ENCODE measurements at places on chromosomes 6 and 20. TPM values are rescaled to one million over a fixed set of nuclear protein-coding genes. Genes with fewer than 3 reads are reported as not detected.

The UBE3D gene
- total RNA-seq, result 25.9 TPM

The RAET1L gene
- total RNA-seq, result 0.62 TPM

The ECT2L gene
- 0.31 TPM for total RNA-seq

The WFDC10B gene
- not detected for total RNA-seq

The RBPJL gene
- not detected for total RNA-seq

The HSPA12B gene
- 1.7 TPM for total RNA-seq

The EDN1 gene
- total RNA-seq, result 5.9 TPM

The CALHM4 gene
- not detected for total RNA-seq

The UTRN gene
- total RNA-seq, result 36.0 TPM

The EFCAB8 gene
- not detected for total RNA-seq

DNA sequence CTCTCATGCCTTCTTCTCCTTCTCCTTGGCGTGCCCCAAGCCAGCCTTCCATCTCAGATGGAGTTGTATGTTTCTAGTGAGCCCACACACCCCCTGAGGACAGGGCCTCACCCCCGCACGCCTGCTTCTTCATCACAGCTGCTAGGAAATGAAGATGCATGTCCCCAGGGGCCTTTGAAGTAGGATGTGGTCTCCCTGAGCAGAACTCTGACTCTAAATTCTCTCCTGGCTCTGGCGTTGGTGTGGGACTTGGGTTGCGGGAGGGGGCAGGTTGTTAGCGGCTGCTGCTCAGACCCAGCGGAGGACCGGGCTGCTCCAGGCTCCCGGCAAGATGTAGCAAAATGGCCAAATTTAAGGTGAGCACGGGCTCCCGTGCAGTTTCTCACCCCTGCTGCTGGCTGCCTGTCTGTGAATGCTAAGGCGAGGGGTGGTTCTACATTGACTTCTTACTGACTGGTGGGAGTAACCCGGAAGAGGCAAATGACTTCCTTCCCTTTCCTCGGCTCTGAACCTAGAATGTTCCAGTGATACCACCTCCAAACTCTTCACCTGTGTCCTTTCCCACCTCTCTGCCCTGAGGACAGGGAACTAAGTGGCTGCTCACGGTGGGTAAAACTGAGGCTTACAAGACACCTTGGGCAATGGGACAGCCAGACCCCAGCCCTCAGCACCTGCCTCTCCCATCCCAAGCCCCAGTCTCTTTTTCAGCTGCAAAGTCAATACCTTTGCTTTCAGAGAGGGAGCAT is 8.8 kb downstream of the SYNJ2 start:
- no peak for DNase-seq

DNA sequence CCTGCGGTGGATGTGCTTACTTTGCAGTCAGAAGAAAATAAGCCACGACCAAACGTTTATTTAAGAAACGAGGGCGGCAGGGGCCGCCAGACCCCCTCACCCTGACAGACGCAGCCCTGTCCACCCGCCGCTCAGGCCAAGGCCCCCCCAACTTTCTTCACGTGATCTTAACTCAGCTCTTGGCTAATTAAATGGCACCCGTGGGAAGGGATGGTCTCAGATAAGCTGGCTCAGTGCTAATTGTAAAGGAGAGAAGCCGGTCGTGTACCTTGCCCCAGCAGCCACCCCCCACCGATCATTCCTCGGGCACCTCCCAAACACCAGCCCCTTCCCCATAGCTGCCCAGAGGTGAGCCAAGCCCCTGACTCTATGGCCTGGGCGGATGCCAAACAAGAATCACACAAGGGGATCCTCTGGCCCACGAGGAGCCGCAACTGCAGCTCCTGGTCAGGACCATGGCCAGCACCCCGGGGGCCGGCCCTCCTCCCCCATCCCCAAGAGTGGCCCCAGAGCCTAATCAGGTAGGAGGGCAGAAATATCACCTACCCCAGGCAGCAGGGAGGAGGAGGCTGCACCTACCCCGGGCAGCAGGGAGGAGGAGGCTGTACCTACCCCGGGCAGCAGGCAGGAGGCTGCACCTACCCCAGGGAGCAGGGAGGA is 11.2 kb downstream of the KCNQ2 start:
- DNase-seq, result no peak

GRCh38 chr6:13351271-13351670 is 22.9 kb upstream of the TBC1D7 start:
- peak; percentile 24 for DNase-seq

- DNase-seq, result no peak
Observed at GRCh38 chr20:32606790-32607189, 21.7 kb upstream of the NOL4L start.

GRCh38 chr6:143135325-143135724 is 74.6 kb downstream of the AIG1 start:
- no peak for DNase-seq

GRCh38 chr6:28408076-28408802 is 8.7 kb upstream of the ZSCAN12 start:
- DNase-seq, result no peak

DNA sequence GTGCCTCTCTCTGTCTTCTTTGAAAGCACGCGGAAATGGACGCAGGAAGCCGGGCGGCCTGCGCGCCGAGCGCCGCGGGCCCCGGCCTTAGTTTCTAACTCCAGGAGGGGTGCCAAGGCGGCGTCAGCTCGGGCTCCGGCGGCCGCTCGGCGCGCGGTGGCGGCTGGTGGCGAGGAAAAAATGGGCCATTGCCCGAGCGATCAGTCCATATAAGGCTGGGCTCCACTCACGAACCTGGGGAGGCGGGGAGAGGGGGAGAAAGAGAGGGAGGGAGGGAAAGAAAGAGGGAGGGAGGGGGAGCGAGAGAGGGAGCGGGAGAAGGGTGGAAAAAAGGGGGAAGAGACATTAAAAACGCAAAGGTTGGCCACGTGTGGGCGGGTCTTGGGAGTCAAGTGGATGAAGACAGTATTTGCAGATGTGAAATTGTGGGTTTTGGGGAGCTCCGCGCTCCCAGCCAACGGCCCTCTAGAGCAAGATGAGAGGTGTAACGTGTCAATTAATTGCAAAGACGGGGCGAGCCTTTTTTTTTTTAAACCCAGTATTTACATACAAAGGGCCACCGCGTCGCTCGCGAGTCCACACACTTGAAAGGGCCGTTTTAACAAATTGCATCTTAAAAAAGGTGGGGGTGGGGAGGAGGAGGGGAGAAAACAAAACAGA is at the start of gene NKX2-2:
TSS of gene NKX2-2 (minus strand) at position 184 of the 660 bp plus-strand sequence. CDS start 395 bp downstream, outside the sequence.
- peak; percentile 62 for DNase-seq

DNA sequence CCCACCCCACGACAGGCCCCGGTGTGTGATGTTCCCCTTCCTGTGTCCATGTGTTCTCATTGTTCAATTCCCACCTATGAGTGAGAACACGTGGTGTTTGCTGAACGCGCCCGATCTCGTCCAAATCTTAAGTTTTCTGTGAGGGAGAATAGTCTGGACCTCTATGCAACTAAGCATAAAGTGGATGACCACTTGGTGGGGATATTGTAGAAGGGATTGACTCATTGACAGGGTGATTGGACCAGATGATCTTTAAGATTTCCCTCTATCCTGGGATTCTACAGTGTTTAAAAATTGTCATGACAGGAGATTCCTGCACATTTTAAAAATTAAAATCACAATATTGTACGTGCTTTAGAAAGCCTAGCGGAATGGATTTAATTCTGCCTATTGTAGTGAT is 141.3 kb downstream of the TRMT11 start:
- no peak for DNase-seq

DNA sequence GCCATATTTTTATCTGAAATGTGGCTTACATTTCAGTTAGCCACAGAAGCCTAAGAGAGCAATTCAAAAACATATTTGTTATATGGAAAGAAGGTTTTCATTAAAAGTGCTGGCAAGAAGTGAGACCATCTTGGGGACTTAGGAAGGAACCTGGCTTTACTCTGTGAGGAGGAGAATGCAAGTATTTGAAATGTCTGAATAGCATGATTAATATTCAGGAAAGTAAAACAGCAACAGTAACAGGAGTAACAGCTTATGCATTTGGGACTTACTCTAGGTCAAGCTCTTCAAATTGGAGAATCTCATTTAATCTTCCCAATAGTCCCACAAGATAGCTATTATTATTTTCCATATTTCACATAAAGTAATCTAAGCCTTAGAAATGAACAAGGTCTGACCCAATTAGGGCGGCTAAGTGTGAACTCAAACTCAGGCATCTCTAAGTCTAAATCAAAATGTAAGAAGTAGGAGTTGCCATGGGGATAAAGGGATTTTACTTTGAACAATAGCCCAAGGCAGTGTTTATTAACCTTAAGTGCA is 816.5 kb downstream of the BCKDHB start:
- no peak for DNase-seq

- DNase-seq, result no peak
Observed at GRCh38 chr6:17877895-17878440, 109.5 kb downstream of the KIF13A start.

DNA sequence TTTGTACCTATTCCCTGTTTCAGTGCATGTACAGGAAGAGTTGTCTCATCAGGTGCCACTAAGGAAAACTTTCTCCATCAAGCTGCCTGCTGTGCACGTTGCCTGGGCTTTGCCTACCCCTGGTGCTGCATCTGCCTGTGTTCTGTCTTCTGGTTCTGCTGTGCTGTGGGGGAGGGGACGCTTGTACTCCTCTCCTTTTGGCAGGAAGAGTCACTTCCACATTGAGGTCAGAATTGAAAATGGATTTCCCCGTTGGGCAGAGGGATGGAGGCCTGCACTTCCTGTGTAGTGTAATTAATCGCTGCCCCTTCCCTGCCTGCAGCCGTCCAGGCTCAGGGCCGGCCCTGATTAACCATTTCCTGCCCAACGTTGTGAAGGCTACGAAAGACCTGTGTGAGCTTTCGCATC is 153.3 kb downstream of the SCML4 start:
- no peak for DNase-seq

DNA sequence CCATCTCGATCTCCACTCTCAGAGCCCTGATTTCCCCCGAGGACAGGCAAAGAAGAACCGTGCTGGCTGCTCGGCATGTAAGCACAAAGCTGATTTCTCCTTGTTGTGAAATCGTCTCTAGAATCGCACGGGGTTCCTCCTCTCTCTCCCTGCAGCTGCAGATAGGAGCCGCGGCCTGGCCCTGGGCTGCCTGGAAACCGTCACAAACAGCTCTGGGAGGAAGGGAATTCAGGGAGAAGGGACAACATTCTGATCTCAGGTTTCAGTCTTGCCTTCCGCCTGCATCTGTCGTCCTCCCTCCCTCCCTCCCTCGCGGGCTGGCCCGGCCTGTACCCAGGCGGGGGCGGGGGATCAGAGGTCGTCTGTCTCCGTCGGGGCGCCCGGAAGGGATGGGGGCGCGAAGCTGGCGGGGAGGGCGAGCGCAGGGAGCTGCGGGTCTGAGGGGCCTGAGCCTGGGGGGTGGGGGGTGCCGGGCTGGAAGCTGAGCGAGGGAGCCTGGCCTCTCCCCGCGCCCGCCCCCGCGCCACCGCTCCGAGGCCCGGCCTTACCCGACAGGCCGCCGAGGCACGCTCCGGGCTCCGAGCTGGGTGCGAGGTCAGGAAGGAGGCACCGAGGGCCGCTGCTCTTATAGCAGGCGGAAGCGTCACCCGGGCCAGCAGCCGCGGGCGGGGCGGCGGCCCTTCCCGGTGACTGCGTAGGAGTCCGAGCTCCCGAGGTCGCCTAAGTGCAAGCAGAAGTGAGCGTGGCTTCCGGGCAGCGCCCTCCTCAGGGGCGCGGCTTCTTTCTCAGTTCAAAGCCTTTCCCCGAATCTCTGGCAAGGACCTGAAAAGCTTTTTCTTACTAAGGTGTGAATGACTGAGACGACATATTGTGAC is at the start of gene SERPINB1:
TSS of gene SERPINB1 (minus strand) at position 600 of the 875 bp plus-strand sequence. CDS start 1,277 bp downstream, outside the sequence.
- peak; percentile 53 for DNase-seq

DNA sequence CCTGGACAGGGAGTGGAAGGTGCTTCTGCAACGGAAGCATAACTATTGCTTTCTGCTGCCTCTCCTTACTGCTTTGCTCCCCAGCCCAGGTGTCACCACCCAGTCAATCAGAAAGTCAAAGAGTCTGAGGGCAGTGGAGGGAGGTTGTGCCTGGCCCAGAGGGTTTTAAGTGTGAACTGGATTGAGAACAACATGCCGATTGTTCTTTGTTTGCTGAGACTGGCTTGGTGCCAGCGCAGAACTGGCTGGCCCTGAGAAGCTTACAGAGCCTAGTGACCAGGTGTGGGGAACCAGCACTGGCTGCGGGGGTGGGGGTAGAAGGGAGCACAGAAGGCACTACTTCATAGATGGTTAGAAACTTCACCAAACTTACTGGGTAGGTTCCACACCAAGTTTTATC is 31.1 kb upstream of the ENPP4 start:
- peak; percentile 43 for DNase-seq

GRCh38 chr6:32189742-32190053 is 304 bp downstream of the PBX2 start:
- no peak for DNase-seq

DNA sequence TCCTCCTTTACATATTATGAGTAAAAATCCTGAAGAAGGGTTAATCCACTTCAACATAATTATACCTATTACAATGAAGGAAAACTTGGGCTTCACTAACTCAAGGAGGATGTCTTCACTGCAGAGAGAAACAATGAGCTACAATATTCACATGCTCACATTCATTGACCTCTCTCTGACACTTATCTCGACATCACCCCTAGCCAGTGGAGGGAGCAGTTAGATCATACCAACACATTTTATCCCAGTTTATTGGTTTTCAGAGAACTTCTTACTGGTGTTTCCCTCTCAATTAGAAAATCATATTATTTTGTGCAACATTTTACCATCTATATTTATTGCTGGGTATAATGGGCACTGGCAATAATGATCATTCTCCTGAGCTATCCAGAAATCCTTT is 646.5 kb downstream of the TENT5A start:
- DNase-seq, result no peak

DNA sequence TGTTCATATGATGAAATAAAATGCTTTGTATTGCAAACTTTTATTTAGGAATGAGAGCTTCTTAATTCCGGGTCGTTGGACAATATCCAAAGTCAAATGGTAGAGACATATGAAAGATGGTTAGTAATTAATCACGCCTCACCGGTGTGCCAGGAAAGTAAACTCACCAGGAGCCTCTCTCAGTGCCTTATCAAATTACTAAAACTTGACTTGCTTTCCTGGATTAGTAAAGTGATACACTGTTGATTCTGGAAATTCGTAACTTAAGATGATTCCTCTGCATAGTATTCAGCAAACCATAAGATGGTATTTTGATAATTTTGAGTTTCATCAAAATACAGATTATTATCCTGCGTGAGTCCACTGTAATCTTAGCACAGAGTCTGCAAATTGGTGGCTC is 115.2 kb downstream of the PAX1 start:
- DNase-seq, result no peak

DNA sequence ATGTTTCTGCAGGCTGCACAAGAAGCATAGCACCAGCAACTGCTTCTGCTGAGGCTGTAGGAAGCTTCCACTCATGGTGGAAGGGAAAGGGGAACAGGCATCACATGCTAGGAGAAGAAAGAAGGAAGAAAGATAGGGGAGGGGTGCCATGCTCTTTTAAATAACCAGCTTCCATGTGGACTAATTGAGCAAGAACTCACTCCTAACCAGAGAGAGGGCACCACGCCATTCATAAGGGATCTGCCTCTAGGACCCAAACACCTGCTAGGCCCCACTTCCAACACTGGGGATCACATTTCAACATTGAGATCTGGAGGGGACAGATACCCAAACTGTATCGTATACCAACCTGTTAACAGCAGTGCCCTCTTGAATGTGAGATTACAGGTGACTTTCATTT is 46.9 kb upstream of the ARMC2 start:
- no peak for DNase-seq

All from occipital lobe (tissue), 3 donors.